A549 treated with dexamethasone at 1 μM for 4 hours (cell line): ENCODE measurements at places on chromosomes 3 and 15. TPM values are rescaled to one million over a fixed set of nuclear protein-coding genes. Genes with fewer than 3 reads are reported as not detected.

The PCOLCE2 gene
- total RNA-seq: 27.5 to 40.1 TPM (median 29.5 TPM) in 5 replicates

The RTP4 gene
- not detected in 5 replicates for total RNA-seq

The IQCH gene
- total RNA-seq: 1.0 to 2.1 TPM (median 1.6 TPM) in 5 replicates

The CCR3 gene
- total RNA-seq: not detected in 5 replicates

The PLSCR4 gene
- 7.3 to 12.0 TPM (median 9.9 TPM) in 5 replicates for total RNA-seq

The EIF4A2 gene
- 122 to 152 TPM (median 133 TPM) in 5 replicates for total RNA-seq

The ARIH2 gene
- 56.6 to 60.5 TPM (median 59.6 TPM) in 5 replicates for total RNA-seq

The GOLGA8R gene
- total RNA-seq: 0.07 to 0.20 TPM (median 0.14 TPM) in 5 replicates

The SHISA5 gene
- 95.5 to 137 TPM (median 133 TPM) in 5 replicates for total RNA-seq

The A4GNT gene
- total RNA-seq: not detected in 5 replicates

The LAMB2 gene
- 72.0 to 116 TPM (median 99.6 TPM) in 5 replicates for total RNA-seq

The MNS1 gene
- 2.4 to 3.9 TPM (median 3.3 TPM) in 5 replicates for total RNA-seq

The RFTN1 gene
- total RNA-seq: 3.0 to 3.8 TPM (median 3.3 TPM) in 5 replicates

The NUP210 gene
- 25.7 to 45.1 TPM (median 43.0 TPM) in 5 replicates for total RNA-seq

The SSUH2 gene
- 0.45 to 1.4 TPM (median 0.82 TPM) in 5 replicates for total RNA-seq

The RBM5 gene
- 27.0 to 42.6 TPM (median 37.4 TPM) in 5 replicates for total RNA-seq

The HTR3E gene
- total RNA-seq: not detected in 5 replicates

The TMEM202 gene
- total RNA-seq: not detected in 5 replicates

The LINGO1 gene
- 6.1 to 13.3 TPM (median 10.2 TPM) in 5 replicates for total RNA-seq
